ENCODE measurements at places on chromosomes 1 and 21.

GRCh38 chr1:24641646-24642151, 1.4 kb upstream of the SRRM1 start:
- DNase-seq, result no peak

DNA sequence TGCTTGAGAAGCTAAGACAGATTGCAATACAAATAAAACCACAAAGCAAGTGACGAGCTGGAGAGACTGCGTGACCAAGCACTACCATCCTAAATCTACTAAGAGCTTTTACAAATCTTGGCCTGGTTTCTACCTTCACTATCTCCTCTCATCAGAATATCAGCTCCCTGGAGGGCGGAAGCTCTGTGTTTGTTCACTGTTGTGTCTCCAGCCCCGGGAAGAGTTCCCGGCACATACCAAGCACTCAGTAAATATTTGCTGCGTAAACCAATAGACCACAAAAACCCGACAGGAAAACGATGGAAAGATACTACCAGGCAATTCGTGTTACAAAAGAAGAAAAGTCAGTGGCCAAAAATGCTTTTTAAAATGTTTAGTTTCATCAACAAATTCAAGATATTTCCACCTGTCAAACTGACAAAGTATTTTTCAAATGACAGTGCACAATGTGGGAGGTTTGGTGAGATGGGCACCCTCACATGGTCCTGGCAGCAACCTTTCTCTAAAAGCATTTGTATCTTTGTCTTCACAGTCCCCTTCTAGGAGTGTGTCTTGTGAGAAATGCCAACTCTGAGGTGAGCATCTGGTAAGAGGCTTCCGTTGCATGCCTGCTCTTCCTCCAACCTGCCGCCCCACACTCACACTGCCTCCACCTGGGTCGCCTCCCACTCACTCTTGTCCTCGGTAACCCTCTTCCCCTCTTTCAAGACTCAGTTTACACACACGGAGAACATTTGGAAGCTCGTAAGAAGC, 34.7 kb downstream of the SLC1A7 start:
- DNase-seq, result no peak

GRCh38 chr1:205258261-205258691, 30.5 kb downstream of the TMCC2 start:
- DNase-seq, result no peak

- DNase-seq, result no peak
These were observed 66.8 kb downstream of the OBSCN start for GRCh38 chr1:228274452-228275178.

DNA sequence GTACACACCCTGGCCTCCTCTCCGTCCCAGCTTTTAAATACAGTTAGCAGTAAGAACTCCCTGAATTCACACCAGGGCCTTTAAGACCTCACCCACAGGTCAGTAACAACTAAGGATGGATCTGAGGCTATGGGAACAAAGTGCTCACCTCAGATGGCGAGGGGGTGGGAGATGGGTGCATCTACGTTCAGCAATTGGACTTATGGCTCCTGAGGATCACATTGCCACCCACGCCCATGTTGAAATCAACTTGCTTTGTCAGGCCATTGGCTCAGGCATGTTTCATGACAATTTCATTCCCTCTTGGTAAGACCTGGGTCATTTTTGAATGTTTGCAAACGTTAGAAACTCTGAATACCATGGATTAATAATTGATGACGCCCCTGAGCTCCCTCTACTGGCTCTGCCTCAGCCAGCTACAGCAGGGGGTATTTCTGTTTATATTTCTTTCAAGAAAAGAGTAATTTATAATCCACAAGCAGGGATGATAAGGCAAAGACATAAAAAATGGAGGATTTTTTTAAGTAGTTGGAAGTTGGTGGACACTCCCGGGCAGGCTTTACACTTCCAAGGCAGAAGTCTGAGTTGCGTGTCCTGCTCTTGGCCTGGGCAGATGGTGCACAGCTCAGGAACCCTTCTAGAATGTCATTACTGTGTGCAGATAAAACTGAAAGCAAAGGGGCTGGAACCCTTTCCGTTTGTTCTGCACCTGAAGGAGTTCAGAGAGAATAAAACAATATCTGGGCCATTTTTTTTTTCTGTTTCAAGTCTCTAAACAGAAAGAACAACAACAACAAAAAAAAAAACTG, 13.7 kb upstream of the LBR start:
- DNase-seq, result no peak

DNA sequence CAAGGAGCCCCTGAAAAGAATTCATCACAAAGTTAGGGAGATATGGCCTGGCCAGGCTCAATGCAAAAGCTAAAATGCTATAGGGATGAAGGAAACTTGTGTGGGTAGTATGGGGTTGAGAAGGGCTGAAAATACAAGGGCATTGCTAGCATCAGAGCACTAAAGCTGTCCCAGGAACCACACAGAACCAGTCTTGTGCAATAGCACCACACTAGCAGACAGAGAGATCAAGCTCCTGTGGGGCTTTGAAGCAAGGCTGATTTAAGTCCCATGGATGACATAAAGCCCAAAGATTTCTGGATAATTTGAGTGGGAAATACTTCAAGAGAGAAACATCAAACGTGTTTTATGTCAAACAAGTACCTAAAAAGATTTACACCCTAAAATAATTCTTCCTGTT, 97.1 kb downstream of the VAV3 start:
- no peak for DNase-seq

- DNase-seq, result no peak
These were observed 977.2 kb downstream of the AMY1C start for GRCh38 chr1:104726917-104727316.

- DNase-seq, result no peak
These were observed 60.7 kb upstream of the BTG3 start for GRCh38 chr21:17673261-17674020.

Measured in stimulated activated CD4-positive, alpha-beta T cell treated with anti-CD3 and anti-CD28 coated beads, Interleukin-1b, Interleukin-23, amount 100 ng/mL, for 1 hour (primary cell).